ENCODE measurements at places on chromosomes 2 and 18. TPM values are rescaled to one million over a fixed set of nuclear protein-coding genes. Genes with fewer than 3 reads are reported as not detected.

Gene TMEM150A
- polyA plus RNA-seq = 0.46 TPM

Gene POU3F3
- polyA plus RNA-seq = 2.8 TPM

Gene TAF4B
- polyA plus RNA-seq = 6.0 TPM

Gene IL1A
- not detected for polyA plus RNA-seq

Gene FSIP2
- polyA plus RNA-seq = 0.18 TPM

Gene ACMSD
- not detected for polyA plus RNA-seq

Gene HOXD8
- polyA plus RNA-seq = not detected

Gene CCDC141
- 6.1 TPM for polyA plus RNA-seq

Gene HOXD3
- not detected for polyA plus RNA-seq

Gene SERPINB11
- not detected for polyA plus RNA-seq

Gene FER1L5
- not detected for polyA plus RNA-seq

Gene PDE6D
- 79.0 TPM for polyA plus RNA-seq

Gene ID2
- 3,601 TPM for polyA plus RNA-seq

Gene UGT1A8
- not detected for polyA plus RNA-seq

Gene SERPINB7
- polyA plus RNA-seq = not detected

Measured in Purkinje cell (primary cell).